Mesenteric fat pad (tissue), 1 donor: ENCODE measurements at places on chromosomes 11 and 22.
A peak's percentile ranks its signal among the peaks of the same experiment; 100 is the strongest.

DNA sequence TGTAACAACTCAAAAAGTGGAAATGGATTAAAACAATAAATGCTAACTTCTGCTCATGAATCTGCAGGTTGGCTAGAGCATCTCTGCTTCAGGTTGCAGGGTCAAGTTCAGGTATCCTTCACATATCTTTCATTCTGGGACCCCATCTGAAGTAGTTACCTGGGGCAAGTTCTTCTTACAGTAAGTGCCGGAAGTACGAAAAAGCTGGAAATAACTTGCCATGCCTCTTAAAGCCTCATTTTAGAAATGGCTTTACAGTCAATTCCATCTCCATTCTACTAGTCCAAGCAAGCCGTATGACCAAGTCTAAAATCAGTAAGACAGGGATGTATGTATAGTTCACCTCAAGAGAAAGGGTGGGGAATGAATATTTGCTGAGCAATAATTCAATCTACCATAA, 93.7 kb downstream of the FCHSD2 start:
- DNase-seq, result no peak

DNA sequence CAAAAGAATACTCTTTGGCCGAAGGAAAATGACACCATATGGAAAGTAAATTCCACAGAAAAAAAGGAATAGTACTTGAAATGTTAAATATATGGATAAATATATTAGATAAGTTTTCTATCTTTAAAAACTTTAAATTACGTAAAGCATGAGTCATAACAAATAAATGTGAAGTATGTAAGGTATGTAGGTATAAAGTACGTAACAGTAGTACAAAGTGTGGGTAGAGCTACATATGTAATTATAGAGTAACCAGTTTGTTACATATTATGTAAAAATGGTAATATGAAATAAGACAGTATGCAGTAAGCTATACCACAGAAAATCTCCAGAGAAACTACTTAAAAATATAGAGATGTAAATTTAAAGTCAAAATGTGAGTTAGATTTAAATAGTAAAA, 582.3 kb upstream of the CHORDC1 start:
- no peak for DNase-seq

GRCh38 chr11:44624761-44625221, 59.3 kb downstream of the CD82 start:
- peak; percentile 62 for DNase-seq

DNA sequence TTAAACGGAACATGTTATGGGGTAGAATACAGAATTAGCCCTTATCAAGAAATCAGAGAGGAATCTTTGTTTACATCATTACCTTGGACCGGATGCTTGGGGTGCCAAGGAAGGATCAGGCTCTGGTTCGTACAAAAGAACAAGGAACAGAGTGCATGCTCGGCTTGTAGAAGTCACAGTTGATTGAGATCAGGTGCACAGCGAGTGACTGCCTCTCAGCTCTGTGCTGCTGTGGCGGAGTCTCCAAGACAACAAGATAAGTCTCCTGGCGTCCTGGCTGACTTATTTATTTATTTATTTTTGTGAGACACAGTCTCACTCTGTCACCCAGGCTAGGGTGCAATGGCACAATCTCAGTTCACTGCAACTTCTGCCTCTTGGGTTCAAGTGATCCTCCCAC, 31.8 kb downstream of the GLB1L2 start:
- DNase-seq, result no peak

- DNase-seq, result no peak
These were observed 125.3 kb downstream of the VPREB1 start for GRCh38 chr22:22369964-22370270.

DNA sequence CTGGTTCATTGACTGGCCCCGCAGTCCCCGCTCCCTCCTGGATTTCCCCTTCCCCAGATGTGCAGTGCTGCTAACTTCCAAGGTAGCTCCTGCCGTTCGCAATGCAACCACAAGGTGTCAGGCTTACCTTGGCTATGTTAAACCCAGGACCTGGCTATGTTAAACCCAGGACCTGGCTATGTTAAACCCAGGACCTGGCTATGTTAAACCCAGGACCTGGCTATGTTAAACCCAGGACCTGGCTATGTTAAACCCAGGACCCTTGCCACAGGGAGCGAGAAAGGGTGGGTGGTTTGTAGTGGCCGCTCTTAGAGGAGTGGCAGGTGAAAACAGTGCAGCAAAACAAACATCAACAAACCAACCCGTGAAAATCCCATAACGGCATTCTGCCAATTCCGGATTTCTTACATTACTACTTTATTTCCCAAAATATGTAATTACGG, 2.9 kb upstream of the ADAMTS8 start:
- DNase-seq, result no peak

- DNase-seq, result no peak
These were observed 14.6 kb downstream of the MMP13 start for GRCh38 chr11:102940714-102941588.

GRCh38 chr11:17610085-17610894, 63.2 kb downstream of the OTOG start:
- DNase-seq, result no peak

DNA sequence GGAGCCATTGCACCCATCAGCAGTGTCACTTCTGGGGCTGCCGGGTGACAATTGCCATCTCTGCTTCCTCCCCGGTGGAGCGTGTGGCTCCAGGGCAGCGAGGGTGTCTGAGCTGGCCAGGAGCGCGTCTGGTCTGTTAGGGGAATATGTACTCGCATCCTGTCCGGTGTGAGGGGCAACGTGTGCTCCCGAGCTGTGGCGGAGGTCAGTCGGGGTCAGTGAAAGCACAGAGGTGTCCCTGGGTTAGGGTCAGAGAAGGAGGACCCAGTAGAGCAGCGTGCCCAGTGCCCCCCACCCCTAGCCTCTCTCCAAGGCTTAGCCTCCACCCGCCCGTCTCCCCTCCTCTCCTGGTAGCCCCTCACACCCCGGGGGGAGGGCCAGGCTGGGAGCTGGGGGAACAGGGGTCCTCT, 1.5 kb downstream of the CLCF1 start:
- no peak for DNase-seq

DNA sequence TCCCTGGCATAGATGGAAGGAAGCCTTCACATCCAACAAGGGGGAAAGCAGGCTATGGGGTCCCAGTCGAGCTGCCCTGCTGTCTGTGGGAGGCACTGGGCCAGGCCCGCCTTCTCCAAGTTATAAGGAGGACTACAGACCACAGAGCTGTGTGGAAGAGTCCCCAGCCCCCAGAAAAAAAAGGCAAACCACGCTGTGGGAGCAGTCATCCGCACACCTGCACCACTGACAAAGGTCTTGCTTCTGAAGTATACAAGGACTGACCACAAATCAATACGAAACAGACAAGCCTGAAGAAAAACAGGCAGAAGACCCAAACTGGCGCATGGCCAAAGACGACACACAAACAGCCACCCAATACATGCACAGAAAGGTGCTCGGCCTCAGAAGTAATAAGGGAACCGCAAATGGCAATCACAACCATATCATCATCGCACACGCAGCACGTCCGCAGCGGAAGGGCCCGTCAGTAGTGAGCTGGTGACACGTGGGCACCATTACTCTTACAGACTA, 384.1 kb downstream of the CTTN start:
- DNase-seq, result no peak

GRCh38 chr22:46391486-46392136, 56.1 kb downstream of the TRMU start:
- DNase-seq, result no peak

GRCh38 chr11:44046182-44046581, 1.6 kb upstream of the ACCSL start:
- DNase-seq, result no peak

DNA sequence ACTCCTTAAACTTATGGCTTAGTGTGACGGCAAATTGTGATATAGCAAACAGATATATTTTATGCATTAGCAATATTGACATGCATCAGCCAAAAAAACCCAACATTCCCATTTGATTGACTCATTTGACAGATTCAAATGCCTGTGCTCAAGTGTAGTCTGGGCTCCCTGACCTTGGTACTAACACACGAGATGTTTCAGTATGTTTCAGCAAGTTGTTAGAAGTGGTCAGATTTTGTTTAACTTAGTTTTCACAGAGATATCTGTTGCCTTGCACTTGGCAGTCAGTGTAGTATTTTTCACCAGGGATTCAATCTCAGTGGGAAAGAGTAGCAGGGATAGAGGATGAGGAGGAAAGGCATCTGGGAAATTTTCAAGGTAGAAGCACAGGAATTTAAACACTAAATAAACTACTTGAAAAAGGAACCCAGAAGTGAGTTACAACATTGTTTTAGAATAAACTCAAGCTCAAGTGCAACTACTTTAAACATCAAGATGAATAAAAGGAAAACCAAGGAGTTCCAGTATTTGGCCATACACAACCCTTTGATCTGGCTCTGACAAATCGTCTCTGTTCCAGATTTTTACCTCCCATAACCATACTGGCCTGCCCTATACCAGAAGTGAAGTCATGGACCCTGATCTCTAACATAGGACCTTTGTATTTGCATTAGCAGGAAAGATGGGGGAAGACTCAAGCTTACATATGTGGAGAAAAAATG, 56.5 kb upstream of the BLID start:
- no peak for DNase-seq

DNA sequence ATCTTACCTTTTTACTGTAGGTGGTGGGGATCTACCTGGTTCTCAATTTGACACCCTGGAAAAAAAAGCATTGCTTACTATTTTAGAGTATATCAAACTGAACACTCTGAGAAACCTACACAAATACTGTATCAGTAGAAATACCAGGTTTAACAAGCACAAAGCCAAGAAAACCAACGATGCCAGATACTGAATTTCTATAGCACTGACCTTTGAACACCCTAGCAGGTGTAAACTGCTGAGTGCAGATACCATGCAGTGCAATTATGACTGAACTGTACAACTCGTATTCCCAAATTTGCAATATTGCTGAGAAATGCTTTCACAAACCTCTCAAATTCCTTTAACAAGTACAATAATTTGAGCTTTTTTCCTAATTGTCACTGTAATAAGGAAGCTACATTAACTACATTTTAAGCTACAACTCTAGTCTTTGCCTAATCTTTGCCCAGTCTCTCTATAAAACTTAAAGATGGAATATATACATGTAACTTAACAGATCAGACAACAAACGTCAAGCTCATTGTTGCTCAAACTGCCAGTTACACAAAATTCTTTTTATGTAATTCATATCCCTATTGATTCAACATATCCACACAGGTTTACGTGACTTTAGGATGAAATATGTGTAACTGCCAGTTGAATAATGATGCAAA, 8.9 kb downstream of the TAF1D start:
- DNase-seq, result no peak

GRCh38 chr11:59800390-59801025, 10.1 kb downstream of the MRPL16 start:
- no peak for DNase-seq

DNA sequence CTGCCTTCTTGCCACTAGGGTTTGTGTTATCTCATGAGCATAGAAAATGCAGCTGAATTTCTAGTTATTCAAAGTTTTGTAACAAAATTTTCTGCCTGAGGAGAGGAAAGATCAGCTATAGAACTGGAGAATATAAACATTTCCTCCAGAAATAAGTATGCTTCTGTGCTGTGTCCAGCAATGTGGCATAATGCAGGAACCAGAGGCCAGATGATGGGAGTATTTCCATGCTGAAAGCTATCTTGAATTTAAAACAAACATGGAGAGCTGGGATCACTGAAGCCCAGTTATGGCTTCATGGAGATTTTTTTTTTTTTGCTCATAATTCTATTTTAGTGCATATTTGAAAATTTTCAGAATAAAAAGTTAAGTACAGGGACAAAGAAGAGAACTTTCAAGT, 608.2 kb downstream of the SOX6 start:
- no peak for DNase-seq
